ENCODE measurements at places on chromosomes 7 and 10.

GRCh38 chr10:109919220-109919619, 4.1 kb downstream of the XPNPEP1 start:
- no peak for DNase-seq

DNA sequence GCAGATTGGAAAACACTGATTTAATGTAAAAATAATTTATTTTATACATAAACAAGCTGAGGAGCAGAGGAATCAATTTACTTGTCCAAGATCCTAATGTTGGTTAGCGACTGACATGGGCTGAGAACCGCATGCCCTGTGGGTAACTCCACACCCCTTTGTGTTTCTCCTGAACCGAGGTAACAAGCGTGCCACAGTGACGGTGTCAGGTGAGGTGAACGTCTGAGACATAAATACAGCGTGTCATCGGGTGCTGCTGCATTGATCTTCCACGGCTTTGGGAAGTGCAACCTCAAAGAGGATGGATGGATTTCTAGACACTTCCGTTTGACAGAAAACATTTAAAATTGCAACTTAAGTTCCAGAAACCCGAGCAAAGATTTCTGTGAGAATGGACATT, 386.8 kb upstream of the ADARB2 start:
- no peak for DNase-seq

DNA sequence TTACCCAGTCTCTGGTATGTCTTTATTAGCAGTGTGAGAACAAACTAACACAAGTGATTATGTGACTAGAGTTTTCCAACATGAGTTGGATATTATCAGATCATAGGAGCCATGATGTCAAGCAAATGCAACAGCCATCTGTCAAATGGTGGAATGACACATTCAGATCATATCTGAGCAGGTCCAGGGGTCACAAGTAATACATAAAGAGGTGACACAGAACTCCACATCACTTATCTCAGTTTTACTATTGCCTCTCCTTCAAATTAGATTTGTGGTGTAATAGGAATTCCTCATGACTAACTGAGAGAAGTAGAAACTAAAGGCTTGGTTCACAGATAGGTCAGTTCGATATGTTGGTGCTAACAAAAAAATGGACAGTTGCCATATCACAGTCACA, 12.2 kb upstream of the SAMD9L start:
- DNase-seq, result no peak

- DNase-seq, result no peak
Measured at GRCh38 chr7:143238289-143238980, 16.6 kb downstream of the TAS2R40 start.

- no peak for DNase-seq
Measured at GRCh38 chr10:110363572-110364411, 59.1 kb upstream of the SMNDC1 start.

DNA sequence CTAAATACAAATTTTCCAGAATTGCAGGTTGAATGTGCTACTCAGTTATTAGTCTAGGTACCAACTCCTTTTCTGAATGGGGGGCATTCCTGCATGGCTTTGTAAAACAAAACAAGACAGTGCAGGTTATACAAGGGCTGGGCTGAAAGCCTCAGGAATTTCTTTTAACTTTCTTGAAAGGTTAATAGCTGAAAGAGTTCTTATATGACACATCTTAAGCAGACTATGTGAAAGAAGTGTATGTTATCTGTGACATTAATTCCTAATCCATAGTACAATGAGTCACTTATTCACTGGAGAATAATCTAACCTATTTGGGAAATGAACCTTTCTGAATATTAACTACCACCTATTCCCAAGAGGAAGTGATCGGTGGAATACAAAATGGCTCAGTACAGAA, 115.6 kb upstream of the FAM133B start:
- DNase-seq, result no peak
